ENCODE measurements at places on chromosomes 5 and 9. TPM values are rescaled to one million over a fixed set of nuclear protein-coding genes. Genes with fewer than 3 reads are reported as not detected.

DNA sequence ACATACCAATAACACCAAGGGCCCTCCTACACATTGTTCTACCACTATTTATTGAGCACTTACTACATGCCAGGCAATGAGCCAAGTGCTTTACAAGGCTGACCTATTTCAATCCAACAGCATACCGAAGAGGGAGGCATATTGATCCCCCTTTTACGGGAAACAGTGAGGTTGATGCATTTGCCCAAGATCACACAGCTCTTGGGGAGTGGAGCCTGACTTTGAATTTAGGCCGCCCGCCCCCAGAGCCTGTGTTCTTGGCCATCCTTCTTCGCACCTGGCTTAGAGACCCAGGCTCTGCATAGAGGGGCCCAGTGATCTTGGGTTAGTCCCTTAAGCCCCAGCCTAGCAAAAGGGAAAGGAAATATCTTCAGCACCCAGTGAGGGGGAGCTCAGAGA is 158.1 kb upstream of the IER5L start:
- DNase-seq = no peak

GARNL3 gene
- polyA plus RNA-seq = 1.7 TPM

GRCh38 chr5:168408561-168409305 is 77.5 kb upstream of the RARS1 start:
- DNase-seq = no peak

- no peak for DNase-seq
These were observed 49.0 kb upstream of the CKMT2 start for GRCh38 chr5:81183811-81184748.

ENTPD8 gene
- not detected for polyA plus RNA-seq

WHRN gene
- polyA plus RNA-seq = 0.07 TPM

GRCh38 chr5:14675865-14676300 is 11.4 kb downstream of the OTULIN start:
- no peak for DNase-seq

SLF1 gene
- polyA plus RNA-seq = 1.3 TPM

DNAI1 gene
- polyA plus RNA-seq = 0.04 TPM

- no peak for DNase-seq
These were observed 455.3 kb upstream of the SGCD start for GRCh38 chr5:155871623-155872022.

DNA sequence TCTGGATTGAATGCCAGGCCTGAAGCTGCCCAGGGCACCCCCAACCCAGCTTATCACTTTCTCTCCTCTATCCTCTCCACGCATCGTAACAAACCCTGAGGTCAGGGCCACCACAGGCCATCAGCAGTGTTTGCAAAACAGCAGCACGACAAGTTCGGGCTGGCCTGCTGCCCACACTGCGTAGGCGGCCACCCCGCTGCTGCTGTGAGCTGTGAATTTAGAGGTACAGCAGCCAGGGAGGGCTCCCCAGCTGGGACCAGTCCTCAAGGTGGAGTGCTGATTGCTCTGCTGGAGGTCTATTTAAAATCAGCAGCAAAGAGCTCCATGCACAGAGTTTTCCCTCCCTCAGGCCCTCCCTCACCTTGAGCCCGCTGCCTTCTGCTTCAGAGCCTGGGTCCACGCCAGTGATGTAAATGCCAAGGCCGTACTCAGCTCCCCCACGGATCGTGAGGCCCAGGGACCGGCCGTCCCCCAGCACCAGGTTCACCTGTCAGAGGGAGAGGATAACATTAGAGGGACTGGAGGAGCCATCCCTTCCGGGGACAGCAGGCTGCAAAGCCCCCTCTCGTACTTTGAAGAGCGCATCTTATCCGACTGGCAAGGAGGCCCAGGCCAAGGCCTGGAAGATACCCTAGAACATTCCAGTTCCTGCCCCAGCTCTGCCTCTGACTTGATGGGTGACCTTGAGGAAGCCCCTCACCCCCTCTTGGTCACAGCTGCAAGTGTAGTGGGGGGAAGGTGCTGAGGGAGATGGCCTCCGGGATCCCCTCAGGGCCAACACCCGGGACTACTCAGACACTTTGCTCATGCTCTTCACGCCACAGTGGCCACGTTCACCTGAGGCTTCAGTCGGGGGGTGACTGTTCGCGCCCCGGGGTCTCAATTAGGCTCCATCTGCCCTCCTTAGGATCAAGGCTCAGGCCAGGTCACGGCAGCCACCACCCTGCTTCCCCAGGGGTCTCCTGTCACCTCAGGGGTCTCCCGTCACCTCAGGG is 39.1 kb downstream of the WHRN start:
- no peak for DNase-seq

DNA sequence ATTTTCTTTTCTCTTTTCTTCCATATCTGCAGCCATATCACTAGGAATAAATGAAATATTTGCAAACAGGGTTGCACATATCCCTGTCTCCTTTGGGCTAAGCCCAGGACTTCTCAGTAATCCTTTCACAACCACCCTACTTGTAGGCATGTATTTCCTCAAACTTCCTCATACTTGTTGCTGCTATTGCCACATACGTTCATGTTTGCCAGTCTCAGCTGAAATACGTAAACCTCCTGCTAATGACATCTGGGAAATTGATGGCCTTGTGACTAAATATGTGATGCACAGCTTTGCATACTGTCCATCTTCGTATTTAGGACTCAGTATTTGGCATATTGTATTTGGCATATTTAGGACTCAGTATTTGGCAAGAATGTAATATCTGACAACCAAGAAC is 224.6 kb downstream of the PLK2 start:
- DNase-seq = no peak

Data from psoas muscle (tissue), 8 donors.